CD4-positive, alpha-beta T cell treated with Interleukin-17A for 4 hours (primary cell): ENCODE measurements at places on chromosomes 3 and 15.

DNA sequence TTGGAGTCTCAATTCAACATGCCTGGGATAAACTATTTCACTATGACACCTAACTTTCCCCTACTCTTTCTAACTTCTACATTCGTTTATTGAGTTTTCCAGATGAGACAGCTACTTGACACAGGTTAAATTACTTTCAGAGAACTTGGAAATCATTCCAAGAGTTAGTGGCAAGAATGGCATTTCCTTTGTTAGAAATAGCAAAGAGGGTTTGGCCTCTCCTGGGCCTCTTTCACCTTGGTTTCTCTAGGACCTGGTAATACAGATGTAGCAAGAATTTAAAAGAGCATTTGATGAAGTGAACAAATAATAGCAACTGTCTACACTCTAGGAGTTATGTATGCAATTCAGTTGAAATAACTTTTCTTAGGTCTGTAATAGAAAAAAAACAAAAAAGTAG is 748.9 kb downstream of the MECOM start:
- no peak for DNase-seq

GRCh38 chr15:69706353-69707097 is 253.9 kb downstream of the RPLP1 start:
- DNase-seq = no peak

DNA sequence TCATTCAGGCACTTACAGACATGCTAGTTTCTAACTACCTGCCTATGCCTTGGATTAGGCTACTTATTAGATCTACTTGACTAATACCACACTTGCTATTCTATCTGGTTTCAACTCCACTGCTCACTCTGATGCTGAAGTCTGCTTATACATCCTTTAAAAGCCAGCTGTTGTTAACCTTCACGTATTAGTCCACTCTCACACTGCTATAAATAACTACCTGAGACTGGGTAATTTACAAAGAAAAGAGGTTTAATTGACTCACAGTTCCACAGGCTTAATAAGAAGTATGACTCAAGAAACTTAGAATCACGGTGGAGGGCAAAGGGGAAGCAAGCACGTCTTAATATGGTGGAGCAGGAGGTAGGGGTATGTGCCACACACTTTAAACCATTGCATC is 47.7 kb upstream of the ANKRD28 start:
- no peak for DNase-seq

DNA sequence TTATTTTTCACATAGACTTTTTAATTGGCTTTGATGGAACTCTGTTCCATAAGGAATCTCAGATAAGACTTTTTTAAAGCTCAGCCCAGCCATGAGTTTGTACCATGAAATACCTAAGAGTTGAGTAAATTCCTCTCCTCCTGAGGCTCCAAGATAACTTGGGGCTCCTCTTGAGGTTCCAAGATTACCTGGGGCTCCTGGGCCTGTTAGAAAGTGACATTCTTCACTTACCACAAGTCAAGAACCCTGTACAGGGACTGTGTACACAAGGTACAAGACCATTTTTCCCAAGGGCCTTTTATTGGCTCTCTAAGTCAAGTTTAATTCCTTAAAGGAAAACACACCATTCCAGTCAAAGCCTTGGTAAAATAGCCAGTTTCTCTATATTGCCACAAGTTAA is 111.3 kb upstream of the PRR20G start:
- no peak for DNase-seq

GRCh38 chr3:153897025-153897723 is 224.0 kb upstream of the ARHGEF26 start:
- no peak for DNase-seq

DNA sequence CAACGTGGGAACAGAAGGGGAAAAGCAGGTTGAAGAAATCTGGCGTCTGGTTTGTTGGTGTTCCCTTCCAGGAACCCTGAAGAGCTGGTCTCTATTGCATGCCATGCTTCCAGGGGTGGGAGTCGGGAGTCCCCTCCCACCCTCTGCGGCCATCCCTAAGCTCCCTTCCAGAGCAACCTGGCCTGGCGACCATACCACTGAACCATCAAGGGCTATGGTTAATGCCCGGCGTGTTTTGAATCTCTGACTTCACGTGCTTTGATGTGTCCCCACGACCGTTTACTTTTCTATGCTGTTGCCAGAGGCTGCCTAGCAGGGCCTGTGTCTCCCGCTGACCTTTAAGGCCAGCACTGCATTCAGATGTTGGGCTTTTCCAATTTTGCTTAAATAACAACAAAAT is 696 bp upstream of the SNRK start:
- no peak for DNase-seq

DNA sequence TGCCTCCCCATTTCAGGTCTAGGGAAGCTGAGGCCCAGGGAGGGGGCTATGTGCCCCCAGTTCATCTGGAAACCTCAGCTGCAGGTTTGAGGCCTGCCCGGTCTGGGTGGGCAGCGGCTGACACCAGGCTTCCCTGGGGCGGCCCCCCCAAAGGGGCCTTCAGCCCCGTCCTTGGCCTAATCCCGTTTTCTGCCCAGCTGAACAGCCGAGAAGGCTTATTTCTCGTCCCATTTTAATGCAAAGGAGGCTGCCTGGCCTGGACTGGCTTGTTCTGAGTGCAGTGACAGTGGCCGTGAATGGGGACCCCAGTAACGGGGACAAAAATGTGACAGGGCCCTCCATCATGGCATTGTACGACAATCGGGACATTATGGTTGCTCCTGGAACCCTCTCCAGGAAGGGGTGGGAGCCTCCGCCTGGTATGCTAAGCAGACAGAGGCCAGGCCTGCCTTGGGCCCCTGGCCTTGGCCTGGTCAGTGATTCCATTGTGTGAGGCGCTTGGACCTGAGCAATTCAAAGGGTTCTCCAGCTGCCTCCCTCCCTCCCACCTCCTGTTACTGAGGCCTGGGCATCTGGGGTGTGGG is 93.9 kb downstream of the WNT7A start:
- no peak for DNase-seq

GRCh38 chr15:58551764-58552504 is 120.1 kb downstream of the LIPC start:
- DNase-seq = no peak

GRCh38 chr15:88225461-88225860 is 31.1 kb downstream of the NTRK3 start:
- no peak for DNase-seq

DNA sequence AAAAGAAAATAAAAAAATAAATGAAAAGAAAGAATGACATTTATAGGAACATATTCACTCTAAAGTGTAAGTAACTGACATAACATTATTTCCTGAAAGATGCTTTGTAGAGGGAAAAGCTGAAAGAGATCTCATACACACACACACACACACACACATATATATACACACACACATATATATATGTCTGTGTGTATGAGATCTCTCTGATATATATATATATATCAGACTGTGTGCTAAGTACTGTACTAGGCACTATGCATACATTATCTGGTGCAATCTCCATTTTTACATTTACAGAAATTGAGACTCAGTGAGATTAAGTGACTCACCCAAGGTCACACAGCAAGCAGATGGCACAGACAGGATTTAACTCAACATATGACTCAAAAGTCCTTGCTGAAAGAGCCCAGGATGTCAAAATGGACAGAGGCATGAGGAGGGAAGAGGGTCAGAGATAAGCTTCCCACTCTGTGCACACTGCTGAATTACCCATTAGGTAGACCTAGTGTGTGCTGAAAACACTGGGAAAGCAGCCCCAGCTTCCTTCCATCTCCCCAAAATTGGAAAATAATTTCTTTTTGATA is 15.0 kb downstream of the BHLHE40 start:
- no peak for DNase-seq

GRCh38 chr3:179184826-179185225 is 36.7 kb downstream of the PIK3CA start:
- no peak for DNase-seq

DNA sequence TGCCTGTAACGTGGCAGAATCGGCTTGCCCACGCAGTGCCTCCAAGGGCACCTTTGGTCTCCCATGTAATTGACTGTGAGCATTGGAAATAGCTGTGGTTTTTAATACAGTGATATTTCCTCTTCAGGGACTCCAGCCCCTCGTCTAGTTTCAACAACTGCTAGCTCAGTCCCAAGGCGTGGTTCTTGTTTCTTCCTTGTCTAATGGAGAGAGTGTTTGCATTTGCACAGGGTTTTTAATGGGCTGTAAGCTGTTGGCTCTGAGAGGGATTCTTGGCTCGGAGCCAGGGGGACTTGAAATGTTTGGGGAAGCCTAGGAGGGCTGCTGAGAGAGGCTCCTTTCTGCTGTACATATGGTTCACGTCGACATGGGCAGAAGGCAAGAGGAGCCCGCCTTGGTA is 86.2 kb downstream of the THSD4 start:
- no peak for DNase-seq
